ENCODE measurements at places on chromosomes 7 and 10.

GRCh38 chr7:151789380-151789947, 87.5 kb downstream of the PRKAG2 start:
- DNase-seq: no peak

DNA sequence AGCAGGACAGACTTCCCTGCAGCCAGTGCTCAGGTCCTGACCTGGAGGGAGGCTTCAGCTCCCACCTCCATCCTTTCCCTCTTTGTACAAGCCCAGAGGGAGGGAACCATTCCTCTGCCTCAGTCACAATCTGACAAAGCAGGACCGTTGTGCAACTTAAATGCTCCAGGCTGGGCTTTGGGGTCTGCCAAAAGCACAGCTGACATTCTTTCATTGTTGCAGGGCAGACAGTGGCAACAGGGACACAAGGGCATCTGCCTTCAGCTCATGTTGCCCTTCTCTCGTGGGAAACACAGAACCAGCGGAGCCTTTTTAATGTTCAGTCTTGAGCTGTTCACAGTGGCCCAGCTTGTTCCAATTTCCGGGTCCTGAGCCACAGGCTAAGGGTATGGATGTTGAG, 155.7 kb upstream of the TNS3 start:
- DNase-seq: no peak

DNA sequence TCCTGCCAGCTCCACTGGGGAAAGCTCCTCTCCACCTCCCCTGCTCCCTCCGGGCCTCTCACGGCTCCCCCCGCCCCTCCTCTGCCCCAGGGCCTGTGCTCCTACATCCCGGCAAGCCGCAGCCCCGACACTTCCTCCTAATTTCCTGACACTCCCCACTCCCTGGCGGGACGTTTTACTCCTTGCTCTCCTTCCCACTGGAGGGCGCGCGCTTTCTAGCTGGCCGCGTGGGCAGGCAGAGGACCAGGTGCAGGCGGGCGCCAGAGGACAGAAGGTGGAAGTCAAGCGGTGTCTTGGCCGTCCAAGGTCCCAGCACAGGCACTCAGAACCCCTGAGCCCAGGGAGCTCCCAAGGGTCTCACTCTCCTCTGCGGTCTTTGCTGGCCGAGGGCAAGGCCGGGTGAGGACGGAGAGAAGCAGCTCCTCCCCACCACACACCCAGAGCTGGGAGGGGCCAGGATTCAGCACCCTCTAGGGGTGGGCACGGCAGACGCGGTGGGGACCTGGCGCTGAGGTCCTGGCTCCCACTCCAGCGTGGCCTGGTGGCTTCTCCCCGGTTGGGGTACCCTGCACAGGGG, 19.1 kb downstream of the ADAM8 start:
- no peak for DNase-seq

- DNase-seq: no peak
These were observed 426.2 kb downstream of the ETV1 start for GRCh38 chr7:13563257-13563656.

DNA sequence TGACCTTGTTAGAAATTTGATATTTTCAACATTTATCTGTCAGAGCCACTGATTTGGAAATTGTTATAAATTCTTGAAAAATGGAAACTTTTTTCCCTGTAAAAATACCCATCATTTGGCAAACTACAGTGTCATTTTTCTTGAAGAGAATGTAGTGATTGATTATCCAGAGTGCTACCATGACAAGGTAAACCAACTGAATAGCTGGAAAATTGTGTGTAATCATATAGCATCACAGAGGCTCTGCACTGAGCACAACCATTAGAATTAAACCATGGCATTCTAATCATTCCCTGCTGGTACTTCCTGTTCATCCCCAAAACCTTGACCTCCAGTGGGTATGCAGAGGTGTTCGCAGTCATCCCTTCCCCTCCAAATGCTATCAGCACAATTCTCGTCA, 240.3 kb upstream of the LRGUK start:
- DNase-seq: no peak
